ENCODE measurements at places on chromosomes 7 and 10.

DNA sequence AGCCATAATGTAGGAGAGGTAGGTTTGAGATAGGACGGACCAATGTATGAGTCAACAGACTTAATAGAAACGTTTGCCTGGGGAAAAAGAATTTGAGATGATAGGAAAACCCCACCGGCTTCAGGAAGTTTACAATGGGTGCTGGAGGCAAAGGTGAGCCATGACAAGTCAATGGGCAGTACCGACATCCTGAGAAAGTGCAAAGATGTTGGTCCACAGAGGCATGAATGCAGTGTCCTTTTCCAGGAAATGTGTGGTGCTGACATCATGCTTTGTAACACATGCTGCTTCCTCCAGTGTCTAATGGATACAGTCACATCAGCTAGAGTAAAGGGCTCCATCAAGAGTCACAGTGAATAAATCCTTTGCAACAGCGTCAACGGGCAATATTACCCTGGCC, 533.6 kb downstream of the INHBA start:
- no peak for DNase-seq

GRCh38 chr10:55630491-55631056, 730.5 kb downstream of the ZWINT start:
- DNase-seq, result no peak

DNA sequence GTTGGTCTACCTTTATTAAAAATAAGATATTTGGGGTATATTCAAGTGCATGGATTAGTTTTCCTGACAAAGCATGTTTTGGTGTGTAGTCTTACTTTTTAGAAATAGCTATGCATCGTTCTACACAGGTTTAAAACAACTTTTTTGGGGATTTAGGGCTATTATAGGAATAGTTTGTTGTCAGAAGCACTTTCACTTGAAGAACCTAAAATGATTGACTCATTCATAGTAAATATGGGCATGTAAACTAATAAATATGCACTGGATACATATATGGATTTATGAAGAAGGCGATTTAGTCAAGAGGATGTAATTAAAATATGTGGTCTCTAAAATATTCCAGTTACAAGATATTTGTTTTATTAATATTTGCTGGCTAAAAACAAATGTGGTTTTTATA, 2.0 kb downstream of the ARL4A start:
- peak; percentile 60 for DNase-seq

- DNase-seq, result no peak
These were observed 26.8 kb upstream of the THSD7A start for GRCh38 chr7:11858622-11859302.

DNA sequence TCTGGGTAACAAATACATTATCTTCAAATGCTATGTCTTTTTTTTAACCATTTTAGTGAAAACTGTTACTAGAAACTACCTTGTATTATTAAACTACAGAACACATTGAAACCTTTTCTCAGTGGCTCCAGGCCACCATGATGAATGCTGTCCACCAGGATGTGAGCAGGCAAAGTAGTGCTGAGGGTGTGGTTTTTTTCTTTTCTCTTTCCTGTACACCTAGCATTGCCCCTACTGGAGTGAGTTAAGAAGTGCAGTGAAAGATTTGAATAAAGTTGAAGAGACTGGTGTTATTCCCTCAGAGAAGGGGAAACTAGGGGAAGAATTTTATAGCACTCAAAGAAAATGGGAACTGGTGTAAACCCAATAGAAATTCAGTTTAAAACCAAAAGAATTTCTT, 120.0 kb upstream of the SAMD8 start:
- DNase-seq, result no peak

- no peak for DNase-seq
These were observed 24.5 kb upstream of the ELAPOR2 start for GRCh38 chr7:87083865-87084519.

DNA sequence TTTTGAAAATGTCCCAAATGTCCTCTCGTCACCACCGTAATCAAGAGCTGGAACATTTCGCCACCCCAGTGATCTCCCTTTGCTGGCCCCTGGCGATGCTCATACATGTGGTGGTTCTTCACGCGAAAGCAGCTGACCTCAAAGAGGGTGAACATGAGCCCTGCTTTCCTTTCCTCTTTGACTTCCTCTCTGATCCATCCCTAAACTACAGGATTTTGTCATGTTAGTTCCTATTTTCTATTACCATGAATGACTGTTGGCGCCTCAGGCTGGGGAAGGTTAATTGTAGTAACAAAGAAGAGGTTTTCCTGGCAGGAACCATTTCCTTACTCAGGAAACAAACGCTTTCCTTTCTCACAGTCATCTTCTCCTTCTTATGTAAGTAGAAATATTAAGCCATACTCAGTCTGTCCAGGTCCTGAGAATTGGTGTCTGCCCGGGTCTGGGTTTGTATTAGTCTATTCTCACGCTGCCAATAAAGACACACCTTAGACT, 114.5 kb downstream of the INSYN2A start:
- no peak for DNase-seq

DNA sequence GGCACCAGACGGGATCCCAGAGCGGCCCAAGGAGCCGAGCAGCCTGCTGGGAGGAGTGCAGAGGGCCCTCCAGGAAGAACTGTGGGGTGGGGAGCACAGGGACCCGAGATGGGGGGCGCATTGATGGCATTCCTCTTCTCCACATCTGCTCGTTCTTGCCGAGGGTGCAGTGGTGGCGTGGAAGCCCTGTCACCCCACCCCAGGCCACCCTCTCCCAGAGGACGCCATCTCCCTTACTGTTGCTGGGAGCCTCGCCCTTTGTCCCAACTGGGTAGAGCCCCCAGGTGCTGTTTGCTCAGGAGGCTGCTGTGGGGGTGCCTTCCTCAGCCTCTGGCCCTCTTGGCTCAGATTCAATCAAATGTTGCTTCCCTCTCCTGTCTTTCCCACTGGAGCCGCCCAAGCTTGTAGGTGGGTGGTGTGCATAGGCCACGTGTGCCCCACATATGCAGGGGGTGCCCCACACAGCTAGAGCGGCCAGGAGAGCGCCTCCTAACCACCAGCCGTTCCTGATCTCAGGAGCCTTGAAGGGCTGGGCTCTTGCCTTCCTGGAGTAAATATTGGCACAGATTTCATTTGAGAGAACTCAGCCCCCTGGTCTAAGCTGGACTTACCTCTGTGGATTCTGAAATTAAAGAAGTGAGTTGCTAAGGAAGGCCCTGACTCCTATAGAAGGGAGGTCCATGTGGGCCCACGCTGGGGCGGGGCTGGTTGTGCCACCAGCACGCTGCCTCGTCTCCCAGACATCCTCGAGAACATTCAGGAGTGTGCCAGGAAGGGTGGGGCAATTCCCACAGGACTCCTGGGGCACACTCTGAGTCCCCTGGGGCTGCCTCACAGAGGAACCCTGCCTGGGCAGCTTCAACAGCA, 39.2 kb downstream of the ZNF467 start:
- no peak for DNase-seq

DNA sequence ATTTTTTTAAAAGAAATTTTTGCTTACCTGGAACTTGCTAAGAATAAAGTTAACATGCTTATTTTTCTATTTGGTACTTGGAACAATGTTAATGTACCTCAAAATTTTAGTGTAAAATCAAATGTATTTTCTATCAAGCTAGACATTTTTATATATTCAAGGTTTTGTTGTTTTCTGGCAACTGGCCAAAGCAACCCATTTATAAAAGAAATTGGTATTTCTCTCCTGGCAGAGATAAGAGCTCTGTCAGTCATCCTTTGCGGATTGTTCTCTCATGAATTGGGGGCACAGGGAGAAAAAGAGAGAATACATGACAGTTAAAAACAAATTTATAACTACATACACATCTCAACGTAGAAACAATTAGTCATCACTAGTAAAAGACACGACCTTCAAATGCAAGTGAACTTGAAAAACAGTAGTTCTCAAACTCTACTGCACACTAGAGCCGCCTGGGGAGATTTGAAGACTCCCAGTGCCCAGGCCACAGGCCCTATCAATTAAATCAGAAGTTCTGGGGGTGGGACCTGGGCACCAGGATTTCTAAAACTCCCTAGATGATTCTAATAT, 152.4 kb upstream of the LAMB4 start:
- no peak for DNase-seq

DNA sequence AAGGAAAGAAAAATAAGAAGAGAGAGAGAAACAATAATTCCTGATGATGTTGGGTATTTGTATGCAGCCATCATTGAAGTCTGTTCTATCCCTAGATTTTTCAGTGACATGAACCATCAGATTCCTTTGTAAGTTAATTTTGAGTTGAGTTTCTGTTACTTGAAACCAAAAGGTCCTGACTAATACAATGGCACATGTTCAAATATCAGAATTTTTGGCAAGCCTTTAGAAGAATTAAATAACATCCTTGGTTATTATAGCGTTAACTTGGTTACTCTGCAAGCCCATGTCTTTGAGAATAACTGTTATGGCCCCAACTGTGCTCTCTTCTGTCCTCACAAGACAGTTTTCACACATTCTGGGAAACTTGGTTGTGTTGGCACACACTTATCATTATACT, 66.5 kb downstream of the SYPL1 start:
- DNase-seq, result no peak
